ENCODE measurements at places on chromosomes 1 and 21.
A peak's percentile ranks its signal among the peaks of the same experiment; 100 is the strongest.

DNA sequence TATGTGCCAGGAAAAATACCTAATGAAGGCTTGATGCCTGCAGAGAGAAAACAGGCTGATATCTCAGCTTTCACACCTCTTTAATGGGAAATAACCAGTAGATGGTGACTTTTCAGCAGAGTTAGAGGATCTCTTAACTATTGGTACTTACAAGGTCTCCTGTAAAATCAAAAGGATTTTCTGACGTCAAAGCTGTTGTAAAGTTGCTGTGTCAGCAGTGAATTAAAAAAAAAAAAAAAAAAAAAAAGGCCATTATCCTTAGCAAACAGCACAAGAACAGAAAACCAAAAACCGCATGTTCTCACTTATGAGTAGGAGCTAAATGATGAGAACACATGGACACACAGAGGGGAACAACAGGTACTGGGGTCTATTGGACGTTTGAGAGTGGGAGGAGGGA is 349.1 kb downstream of the AMY1C start:
- no peak for DNase-seq

- DNase-seq, result no peak
Observed at GRCh38 chr1:207754011-207754410, 2.2 kb downstream of the CD46 start.

GRCh38 chr1:231053493-231054162 is 13.6 kb upstream of the FAM89A start:
- DNase-seq, result peak; percentile 10

DNA sequence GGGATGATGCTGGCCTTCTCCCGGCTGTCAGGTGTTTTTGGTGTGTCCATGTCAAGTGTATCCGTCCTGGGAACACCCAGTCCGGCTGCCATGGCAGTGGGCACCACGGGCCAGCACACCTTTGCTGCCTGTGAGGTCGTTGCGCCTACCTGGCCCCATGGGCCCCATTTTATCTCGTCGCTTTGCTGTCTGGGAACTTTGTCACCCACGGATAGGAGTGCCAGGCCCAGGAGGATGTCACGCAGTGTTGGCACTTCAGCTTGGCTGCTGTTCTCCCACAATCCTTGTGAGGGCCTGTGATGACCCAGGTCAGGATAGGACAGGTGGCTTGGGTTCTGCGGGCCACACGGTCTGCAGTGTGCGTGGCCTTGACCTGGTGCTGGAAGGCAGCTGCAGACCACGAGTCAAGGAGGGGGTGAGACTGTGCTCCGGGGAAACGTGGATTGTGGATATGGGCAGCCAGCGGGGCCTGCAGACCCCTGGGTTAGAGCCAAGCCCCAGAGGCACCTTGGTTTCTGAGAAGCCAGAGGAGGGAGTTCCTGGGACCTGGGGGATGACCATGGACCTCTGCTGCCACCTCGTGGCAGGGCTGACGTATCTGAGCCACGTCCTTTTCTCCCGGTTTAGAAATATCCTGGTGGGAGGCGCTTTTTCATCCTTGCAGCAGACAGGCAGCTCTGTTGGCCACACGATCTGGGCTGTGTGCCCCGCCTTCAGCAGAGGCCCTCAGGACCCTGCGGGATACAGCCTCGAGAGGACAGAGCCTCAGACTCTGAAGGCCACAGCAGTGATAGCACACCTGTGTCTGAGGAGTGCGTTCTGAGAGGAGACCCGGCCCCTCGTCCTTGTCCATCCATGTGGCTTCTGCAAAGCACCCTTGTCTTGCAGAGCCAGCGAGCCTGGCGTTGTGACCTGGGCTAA is 161.1 kb upstream of the COL6A1 start:
- DNase-seq, result peak; percentile 73

- DNase-seq, result no peak
Observed at GRCh38 chr1:118556936-118557335, 371.9 kb upstream of the SPAG17 start.

DNA sequence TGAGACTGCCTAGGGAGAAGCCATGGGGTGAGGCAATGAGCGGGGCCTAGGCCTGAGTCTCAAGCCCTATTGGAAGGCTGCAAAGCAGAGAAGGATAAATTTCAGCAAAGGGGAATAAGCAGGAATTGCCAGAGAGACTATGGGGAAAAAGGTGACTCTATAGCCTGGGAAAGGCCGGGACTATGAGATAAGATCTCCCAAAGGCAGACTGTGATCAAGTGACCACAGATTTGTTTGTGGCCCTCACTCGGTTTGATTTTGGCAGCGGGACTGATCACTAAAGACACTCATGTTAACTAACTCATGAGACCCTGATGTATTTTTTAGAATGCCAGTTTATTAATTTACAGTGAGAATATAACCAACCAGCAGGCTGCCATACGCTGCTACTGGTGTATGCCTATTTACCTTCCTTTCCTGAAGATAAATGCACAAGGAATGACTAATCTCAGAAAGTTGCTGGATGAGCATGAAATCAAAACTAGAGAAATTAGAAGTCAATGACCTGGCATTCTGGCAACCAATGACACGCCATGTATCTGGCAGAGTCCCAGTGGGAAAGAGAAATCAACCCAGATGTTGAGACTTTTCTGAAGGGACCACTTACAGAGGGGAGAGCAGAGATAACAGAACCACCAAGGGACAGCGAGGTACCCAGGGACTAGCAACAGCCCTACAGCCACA is 4.3 kb downstream of the HSF2BP start:
- no peak for DNase-seq

DNA sequence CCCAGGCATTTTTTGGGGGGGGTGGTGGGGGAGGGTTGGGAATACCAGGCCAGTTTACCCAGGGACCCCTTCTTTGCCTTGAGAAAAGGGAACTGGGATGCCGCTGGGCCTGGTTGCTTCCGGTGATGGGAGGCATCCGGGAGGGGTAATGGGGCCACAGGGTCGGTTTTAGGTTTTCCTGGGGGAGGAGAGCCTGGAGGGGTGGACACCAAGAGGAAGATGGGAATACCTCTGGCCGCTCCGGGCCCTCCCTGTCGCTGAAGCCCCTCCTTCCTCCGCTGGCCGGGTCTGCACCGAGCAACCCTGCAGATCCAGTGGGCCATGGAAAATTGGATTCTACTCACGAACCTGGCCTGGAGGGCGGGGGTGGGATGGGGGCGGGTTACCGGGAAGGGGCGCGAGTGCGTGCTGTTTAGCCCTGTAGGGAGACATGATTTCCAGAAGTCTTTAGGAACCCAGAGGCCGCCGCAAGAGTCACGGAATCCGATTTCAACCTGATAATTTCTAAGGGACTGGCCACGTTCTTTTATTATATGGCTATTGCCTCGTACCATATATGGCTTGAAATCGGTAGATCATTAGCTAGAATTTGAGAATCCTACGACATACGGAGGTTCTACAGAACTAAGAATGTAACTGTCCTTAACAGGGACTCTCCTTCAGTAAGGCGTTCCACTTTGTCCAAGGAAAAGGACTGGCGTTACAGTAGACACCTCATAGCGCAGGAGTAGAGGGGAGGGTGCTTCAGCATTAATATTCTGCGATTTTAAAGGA is 749 bp downstream of the AKIRIN1 start:
- peak; percentile 68 for DNase-seq

DNA sequence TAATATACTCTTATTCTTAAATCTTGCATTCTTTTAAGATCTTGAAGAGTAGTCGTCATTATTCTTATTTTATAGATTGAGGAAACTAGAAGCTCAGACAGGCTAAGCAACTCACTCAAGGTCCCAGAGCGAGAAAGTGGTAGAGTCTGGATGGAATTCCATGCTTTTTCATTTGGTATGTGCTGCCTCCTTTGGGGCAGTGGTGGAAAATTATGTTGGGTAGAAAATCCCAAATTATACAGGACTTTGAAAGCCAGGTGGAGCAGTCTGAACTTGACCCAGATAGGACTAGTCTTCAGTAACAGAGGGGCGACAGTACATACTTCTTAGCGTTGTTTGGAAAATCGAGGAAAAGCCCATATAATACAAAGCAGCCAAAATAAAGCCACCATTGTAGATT is 205.6 kb downstream of the ATG4C start:
- no peak for DNase-seq

GRCh38 chr1:203325418-203326091 is 20.2 kb downstream of the BTG2 start:
- peak; percentile 77 for DNase-seq
